Naive thymus-derived CD4-positive, alpha-beta T cell (primary cell): ENCODE measurements at places on chromosomes 11 and 22. TPM values are rescaled to one million over a fixed set of nuclear protein-coding genes. Genes with fewer than 3 reads are reported as not detected.

The RIMBP3C gene
- 0.27 TPM for total RNA-seq

The ZC3H7B gene
- total RNA-seq = 64.8 and 65.9 TPM in 2 replicates

The FAT3 gene
- total RNA-seq = not detected

The UVRAG gene
- total RNA-seq = 46.1 TPM

The OR4D10 gene
- not detected for total RNA-seq

The GDPD4 gene
- not detected for total RNA-seq

The DCHS1 gene
- total RNA-seq = 9.7 TPM

The OR51B2 gene
- total RNA-seq = not detected

The COA4 gene
- total RNA-seq = 29.1 TPM

The TMEM138 gene
- 50.4 and 54.6 TPM in 2 replicates for total RNA-seq

The GPR83 gene
- not detected for total RNA-seq

The HTR3A gene
- not detected in 2 replicates for total RNA-seq

The MPEG1 gene
- not detected in 2 replicates for total RNA-seq

The OR10A2 gene
- total RNA-seq = not detected

The CDK2AP2 gene
- 61.9 TPM for total RNA-seq

The OR5AL1 gene
- not detected for total RNA-seq

The MRGPRX4 gene
- total RNA-seq = not detected

The OR52A1 gene
- total RNA-seq = not detected

The TTC36 gene
- 1.8 TPM for total RNA-seq

The PCNX3 gene
- 52.4 and 54.9 TPM in 2 replicates for total RNA-seq

The PRG3 gene
- not detected for total RNA-seq

The ST14 gene
- total RNA-seq = 8.8 TPM

The NLRP6 gene
- total RNA-seq = 5.4 TPM

The CCDC134 gene
- total RNA-seq = 18.2 TPM

The OR56A1 gene
- not detected for total RNA-seq

The FJX1 gene
- not detected for total RNA-seq

The HIPK3 gene
- 55.0 TPM for total RNA-seq

The TRIM6 gene
- 0.36 TPM in 1 of 2 replicates, not detected in the other for total RNA-seq

The PANX3 gene
- total RNA-seq = not detected

The CCDC15 gene
- total RNA-seq = 2.7 TPM

The CASP5 gene
- total RNA-seq = not detected

The SYT13 gene
- not detected in 2 replicates for total RNA-seq

The GSTT2B gene
- not detected for total RNA-seq

The CD44 gene
- total RNA-seq = 369 and 390 TPM in 2 replicates
